ENCODE measurements at places on chromosomes 12 and 14. TPM values are rescaled to one million over a fixed set of nuclear protein-coding genes. Genes with fewer than 3 reads are reported as not detected.

PTPRO gene
- 0.03 TPM for polyA plus RNA-seq

ZNF10 gene
- polyA plus RNA-seq: 4.1 TPM

GRCh38 chr14:95497561-95498011 lies 18.9 kb downstream of the SYNE3 start:
- no peak for DNase-seq

DNA sequence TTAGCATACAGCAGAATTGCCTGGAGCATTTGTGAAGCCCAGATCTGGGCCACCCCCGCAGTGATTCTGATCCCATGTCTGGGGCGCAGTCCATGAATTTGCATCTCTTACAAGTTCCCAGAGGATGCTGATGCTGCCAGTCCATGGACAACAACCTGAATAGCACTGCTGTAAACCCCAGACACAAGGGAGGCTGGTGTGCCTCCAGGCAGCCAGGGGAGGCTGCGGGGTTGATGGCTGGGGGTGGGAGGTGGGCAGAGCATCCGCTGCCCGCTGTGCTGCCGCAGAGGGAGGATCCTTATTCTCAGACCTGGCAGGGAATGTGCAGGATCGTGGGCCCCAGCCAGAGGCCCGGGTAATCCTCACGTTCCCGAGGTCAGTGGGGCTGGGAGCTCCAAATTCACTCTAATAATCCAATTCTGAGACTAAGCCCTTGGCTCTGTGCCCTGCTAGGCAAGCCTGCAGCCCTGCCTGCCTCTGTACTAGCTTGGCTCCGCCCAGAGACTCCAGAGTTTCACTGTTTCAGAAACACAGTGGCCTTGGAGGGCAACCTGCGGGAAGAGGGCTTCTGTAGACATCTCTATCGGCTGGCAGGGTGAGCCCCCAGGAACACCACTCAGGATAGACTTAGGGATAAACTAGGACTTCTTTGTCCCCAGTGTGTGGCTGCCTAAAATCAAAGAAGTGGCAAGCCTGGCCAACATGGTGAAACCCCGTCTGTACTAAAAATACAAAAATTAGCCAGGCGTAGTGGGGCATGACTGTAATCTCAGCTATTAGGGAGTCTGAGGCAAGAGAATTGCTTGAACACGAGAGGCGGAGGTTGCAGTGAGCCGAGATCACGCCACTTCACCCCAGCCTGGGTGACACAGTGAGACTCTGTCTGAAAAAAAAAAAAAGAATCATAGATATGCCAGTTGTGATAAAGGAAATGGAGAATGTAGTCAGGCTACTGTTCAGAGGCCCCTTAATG lies 17.8 kb upstream of the MLEC start:
- no peak for DNase-seq

DNA sequence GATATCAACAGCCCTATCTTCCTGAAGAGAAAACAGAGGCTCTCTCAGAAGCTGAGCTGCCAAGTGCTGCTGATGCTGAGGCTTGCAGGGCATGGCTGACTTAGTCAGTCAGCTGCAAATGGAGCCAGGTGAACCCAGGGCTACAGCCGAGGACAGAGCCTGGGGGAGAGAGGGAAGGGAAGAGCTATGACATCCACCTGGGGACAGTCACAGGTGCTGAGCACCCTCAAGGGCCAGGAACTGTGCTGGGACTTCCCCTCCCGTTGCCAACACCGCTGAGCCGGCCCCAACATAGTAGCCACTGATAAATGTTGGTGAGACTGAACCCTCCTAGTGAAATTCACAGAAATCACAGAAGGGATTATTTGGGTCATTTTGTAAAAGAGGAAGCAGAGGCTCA lies 6.7 kb upstream of the CHGA start:
- no peak for DNase-seq

DNA sequence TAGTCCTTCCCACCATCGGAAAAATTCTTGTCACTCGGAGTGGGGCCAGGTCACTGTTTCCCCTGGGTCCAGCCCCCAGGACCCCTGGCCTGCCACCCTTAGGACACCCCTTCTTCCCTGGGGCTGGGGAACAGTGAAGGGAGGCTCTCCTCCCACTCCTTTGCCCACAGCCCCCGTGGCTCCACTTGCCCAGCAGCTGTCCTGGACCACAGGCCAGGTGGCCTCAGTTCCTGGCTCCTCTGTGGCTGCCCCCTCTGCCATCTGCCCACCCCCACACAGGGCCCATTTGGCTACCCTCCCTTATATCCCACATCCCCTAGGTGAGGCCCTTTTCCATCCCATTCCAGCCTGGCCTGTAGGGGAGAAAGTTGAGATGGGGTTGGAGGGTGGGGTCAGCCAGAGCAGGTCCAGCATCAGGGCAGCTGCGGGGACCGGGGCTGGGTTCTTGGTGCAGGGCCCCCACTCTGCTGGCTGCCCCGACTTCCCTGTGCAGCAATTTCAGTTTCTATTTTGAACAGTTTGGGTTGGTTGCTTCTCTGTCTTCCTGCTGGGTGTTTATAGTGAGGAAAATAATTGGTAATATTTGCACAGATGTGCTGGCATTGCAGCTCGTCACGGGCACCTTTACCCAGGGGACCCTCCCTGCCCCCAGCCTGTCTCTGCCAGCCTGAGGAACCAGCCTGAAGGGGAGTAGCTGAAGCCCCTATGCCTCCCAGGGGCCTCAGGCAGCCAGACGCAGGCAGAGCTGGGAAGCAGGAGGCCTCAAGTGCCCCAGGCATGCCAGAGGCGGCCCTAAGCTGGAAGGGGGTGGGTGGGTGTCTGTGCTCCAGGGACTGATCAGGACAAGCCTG lies 23.4 kb downstream of the SYNDIG1L start:
- DNase-seq: no peak

DNA sequence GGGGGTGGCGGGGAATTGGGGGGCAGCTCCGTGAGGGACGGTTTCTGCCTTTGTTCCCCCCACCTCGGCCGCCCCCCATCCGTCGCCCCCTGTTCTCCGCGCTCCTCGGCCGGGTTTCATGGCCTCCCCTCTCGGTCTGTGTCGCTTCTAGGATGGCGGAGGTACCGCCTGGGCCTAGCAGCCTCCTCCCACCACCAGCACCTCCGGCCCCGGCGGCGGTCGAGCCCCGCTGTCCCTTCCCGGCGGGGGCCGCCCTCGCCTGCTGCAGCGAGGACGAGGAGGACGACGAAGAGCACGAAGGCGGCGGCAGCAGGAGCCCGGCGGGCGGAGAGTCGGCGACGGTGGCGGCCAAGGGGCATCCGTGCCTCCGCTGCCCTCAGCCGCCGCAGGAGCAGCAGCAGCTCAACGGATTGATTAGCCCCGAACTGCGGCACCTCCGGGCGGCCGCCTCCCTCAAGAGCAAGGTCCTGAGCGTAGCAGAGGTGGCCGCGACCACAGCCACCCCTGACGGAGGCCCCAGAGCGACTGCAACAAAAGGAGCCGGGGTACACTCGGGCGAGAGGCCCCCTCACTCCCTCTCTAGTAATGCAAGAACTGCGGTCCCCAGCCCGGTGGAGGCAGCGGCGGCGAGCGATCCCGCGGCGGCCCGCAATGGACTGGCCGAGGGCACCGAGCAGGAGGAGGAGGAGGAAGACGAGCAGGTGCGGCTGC lies 575 bp downstream of the NAA30 start:
- DNase-seq: peak; percentile 14

GRCh38 chr12:60106214-60106613 lies 510.4 kb downstream of the SLC16A7 start:
- DNase-seq: peak; percentile 47

- no peak for DNase-seq
These were observed 5.6 kb upstream of the KANSL2 start for GRCh38 chr12:48687592-48687991.

GRCh38 chr14:105241641-105242040 lies 6.7 kb upstream of the BTBD6 start:
- DNase-seq: no peak

- DNase-seq: no peak
These were observed 329.7 kb downstream of the TMEM121 start for GRCh38 chr14:105855893-105856675.

DNA sequence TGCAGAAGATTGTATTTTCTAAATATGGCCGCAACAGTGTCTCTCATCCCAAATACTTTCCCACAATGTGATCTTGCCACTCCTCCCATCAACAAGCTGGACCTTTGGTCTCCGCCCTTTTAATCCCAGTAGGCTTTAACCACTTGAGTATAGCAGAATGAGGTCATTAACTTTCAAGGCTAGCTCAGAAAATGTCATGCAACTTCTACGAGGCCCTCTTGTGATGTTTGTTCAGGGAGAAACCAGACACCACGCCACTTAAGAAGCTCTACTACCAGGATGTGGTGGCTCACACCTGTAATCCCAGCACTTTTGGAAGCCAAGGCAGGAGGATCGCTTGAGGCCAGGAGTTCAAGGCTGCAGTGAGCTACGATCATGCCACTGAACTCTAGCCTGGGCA lies 20.1 kb upstream of the OR6J1 start:
- no peak for DNase-seq

- no peak for DNase-seq
These were observed 10.7 kb downstream of the PKP2 start for GRCh38 chr12:32885831-32886230.

DNA sequence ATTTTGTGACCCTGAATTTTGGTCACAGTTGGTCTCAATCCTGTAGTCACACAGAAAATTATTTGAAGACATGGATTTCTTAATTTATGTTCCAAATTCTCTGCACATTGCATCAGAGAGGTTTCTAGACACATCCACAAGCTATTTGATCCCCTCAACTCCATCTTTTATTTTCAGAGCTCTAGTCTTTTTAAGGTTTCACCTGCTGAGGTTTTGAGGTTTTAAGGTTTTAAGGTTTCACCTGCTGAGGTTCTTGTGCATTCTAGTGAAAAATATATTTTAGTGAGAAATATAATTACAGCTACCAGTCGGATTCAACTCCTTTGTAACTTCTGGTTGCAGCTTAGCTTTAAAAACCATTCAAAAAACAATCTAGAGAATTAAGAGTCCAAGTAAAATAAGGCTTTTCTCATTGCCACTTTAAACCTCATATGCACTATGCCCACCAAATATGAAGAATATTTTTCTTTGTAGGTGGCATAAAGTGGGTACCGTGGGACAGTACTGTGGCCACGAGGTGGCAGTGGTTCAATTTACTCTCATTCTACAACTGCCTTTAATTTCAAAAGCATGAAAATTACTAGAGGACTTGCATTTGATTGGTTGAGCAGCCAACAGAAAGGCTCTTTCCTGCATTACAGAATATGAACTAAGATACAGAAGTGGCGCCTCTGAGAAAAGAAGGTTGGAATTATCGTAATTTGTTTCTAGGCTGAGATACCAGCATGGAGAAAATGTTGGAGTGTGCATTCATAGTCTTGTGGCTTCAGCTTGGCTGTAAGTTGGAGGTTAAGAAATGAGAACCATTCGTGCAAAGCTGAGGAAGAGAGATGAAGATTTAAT lies 366.5 kb upstream of the OR4E1 start:
- DNase-seq: no peak
